ENCODE measurements at places on chromosomes 16 and 17. TPM values are rescaled to one million over a fixed set of nuclear protein-coding genes. Genes with fewer than 3 reads are reported as not detected.

DNA sequence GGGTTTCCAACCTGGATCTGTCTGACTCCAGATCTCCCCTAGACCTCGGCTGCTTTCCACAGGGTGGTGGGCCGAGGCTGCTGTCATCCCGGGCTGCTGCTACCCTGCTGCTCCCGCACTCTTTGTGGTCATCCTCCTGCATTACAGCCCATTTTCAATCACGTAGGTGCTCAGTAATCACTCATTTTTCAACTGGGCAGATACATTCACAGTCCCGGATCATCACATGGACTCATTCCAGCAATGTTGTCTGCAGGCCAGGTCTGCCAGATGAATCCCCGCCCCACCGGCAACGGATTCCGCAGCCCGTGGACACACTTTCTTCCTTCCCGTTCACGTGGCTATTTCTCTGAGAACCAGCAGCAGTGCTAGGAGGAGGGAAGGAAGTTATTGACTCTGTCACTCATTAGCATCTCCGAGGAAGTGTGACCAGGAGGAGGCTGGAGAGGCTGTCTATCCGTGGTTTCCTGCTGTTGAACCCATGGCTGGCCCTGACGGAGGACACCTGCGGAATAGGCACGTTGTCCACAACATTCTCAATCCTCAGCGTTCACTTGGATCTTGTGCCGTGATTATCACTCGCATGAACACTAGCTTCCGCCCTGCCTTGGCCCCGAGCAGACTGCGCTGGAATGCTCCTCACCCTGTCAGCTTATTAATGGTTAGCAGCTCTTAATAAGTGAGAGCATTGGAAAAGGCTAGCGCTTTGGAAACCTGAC, 14.7 kb upstream of the ZCCHC14 start:
- no peak for DNase-seq
- H3K4me1 ChIP-seq, result no peaks in the 10 kb centered on the region
- no peak overlapping the region for H3K27ac ChIP-seq
- H3K27me3 ChIP-seq, result no peaks in the 10 kb centered on the region
- no peaks in the 10 kb centered on the region for H3K36me3 ChIP-seq
- no peak overlapping the region for H3K4me3 ChIP-seq

DNA sequence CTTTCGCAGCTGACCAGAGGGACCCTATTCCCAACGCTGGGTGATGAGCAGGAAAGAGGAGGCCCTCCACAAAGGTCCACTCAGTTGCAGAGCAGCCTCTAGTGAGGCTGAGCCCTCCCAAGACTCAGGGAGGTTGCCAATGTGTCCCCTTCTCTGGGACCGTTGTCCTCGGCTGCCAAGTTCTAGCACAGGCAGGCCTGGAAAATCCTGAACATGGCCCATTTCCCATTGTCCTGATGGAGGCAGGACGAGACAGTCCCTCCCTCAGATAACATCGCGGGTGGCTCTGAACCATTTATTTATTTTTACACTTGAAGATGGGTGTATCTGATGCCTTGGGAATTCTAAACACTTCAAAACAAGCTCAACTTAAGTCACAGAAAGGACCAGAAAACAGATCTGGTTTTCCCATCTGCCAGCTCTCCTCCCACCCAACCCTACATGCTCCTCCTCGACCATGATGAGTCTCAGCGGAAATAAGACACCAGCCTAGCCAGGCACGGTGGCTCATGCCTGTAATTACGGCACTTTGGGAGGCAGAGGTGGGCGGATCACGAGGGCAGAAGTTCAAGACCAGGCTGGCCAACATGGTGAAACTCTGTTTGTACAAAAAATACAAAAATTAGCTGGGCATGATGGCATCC, 12.8 kb downstream of the CDIP1 start:
- no peaks in the 10 kb centered on the region for H3K27me3 ChIP-seq
- H3K36me3 ChIP-seq, result no peaks in the 10 kb centered on the region
- H3K27ac ChIP-seq, result no peak overlapping the region
- no peaks in the 10 kb centered on the region for H3K4me1 ChIP-seq
- no peak overlapping the region for H3K4me3 ChIP-seq

DNA sequence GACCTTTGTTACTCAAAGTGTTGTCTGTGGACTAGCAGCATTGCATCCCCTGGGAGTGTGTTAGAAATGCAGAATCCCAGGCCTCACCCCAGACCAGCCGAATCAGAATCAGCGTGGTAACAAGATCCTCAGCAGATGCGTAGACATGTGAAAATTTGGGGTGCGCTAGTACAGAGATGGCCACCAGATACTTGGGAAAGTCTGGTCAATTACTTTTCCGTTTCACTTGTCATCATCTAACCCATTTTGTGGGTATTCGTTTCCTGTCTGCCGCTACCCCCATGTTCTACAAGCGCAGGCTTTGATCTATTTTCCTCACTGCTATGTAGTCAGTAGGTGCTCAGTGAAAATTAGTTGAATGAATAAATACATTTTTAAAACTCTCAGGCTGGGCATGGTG, 33.1 kb upstream of the HERPUD1 start:
- DNase-seq, result no peak
- no peak overlapping the region for H3K27ac ChIP-seq
- H3K36me3 ChIP-seq, result no peaks in the 10 kb centered on the region

GRCh38 chr17:79732804-79733691, 2.3 kb downstream of the ENPP7 start:
- no peak overlapping the region for H3K27ac ChIP-seq
- H3K4me1 ChIP-seq, result no peaks in the 10 kb centered on the region
- no peaks in the 10 kb centered on the region for H3K27me3 ChIP-seq
- H3K4me3 ChIP-seq, result no peak overlapping the region
- no peaks in the 10 kb centered on the region for H3K36me3 ChIP-seq

- H3K27ac ChIP-seq, result no peak overlapping the region
- H3K27me3 ChIP-seq, result no peaks in the 10 kb centered on the region
- H3K4me1 ChIP-seq, result no peaks in the 10 kb centered on the region
- DNase-seq, result no peak
Measured at GRCh38 chr16:4915226-4915761, 21.7 kb downstream of the PPL start.

GRCh38 chr17:81096741-81097133, 61.8 kb downstream of the BAIAP2 start:
- H3K36me3 ChIP-seq, result peaks cover 14% of the 10 kb centered on the region
- H3K27ac ChIP-seq, result peak overlapping the region; percentile 73
- DNase-seq, result no peak
- no peaks in the 10 kb centered on the region for H3K27me3 ChIP-seq

Gene CNEP1R1
- 9.7 TPM for total RNA-seq

Gene MT1A
- not detected for total RNA-seq

Gene NXPH3
- 15.5 TPM for total RNA-seq

Gene KRT33A
- total RNA-seq, result not detected

Gene KRTAP2-2
- not detected for total RNA-seq

Gene PRKCB
- total RNA-seq, result 28.6 TPM

Gene KCNJ2
- 2.6 TPM for total RNA-seq

Gene KIF2B
- total RNA-seq, result not detected

Gene HOXB4
- total RNA-seq, result 0.41 TPM

Gene VWA3A
- 0.41 TPM for total RNA-seq

Gene MYL4
- not detected for total RNA-seq
